ENCODE measurements at places on chromosomes 16 and 17.

DNA sequence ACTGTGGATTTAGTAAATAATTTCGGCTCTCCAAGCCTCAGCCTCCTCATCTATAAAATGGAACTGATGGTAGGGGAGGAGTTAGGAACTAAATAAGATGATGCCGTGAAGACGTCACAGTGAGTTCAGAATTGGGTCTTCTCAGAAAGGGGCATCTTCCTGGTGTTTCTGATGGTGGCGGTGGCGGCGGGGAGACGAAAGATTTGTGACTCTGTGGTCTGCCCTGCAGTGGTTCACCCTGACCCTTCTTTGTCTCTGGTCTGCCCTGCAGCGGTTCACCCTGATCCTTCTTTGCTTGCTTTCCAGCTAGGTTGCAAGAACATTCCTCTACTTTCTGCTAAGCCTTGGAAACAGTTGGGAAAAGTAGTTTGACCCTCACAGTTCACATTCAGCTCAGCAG, 34.3 kb downstream of the WFDC1 start:
- no peak for DNase-seq

DNA sequence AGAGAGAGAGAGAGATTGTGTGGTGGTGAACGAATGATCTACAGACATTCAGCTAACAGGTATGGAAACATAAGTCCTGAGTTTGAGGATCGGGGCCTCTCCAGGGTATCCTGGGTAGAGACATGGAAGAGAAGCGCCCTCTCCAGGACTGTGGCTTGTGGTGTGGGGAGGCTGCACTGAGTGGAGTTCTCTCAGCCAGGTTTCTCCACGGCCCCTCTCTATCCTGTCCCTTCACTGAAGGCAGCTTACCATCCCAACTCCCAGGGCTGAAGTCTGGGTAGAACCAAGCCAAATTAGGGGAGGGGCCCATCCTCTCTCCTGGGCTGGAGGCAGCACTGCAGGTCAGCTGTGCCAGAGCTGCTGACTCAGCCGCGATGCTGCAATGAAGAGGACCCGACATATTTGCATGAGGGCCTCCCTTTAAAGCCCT, 6.2 kb downstream of the C1QL1 start:
- DNase-seq: no peak

- DNase-seq: peak; percentile 51
These were observed 1.0 kb downstream of the HSD11B2 start for GRCh38 chr16:67431775-67432505.

DNA sequence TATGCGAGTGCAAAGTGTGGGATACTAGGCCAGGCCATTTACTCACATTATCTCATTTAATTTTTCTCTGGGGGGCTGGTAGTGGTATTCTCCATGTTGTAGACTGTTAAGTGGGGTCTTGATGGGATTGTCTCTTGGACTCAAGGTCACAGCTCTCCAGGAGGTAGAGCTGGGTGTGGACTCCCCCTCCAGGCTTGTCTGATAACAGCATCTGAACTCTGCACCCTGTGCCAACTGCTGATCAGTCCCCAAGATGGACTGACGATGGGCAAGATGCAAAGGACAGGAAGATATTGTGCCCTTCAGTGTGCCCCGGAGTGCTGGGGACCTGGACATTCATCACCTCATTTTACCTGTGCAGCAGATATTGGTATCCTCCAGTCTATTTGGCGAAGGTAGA, 147.8 kb downstream of the MSI2 start:
- DNase-seq: peak; percentile 44

DNA sequence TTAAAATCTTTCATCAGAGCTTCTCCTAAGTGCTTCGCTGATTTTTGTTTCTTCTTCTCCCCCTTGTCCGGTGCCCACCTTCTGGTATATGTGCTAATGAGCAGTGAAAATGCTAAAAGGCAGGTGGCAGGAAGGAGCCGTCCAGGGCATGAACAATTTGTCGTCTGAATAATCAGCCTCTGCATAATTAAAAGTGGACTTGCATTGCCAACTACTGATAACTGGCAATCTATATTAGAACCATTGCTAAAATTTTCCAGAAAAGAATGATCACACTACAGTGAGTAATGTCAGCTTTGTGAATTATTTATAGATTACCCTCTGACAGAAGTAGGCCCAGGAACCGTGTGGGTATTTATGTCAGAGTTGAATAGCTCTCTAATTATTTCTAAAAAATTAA, 28.1 kb downstream of the SERPINF1 start:
- no peak for DNase-seq

Measured in SK-N-SH (cell line).